ENCODE measurements at places on chromosomes 12 and 14. TPM values are rescaled to one million over a fixed set of nuclear protein-coding genes. Genes with fewer than 3 reads are reported as not detected.

The ZDHHC22 gene
- 0.87 TPM for polyA plus RNA-seq

GRCh38 chr14:39395555-39396254, 36.5 kb downstream of the FBXO33 start:
- DNase-seq, result no peak

DNA sequence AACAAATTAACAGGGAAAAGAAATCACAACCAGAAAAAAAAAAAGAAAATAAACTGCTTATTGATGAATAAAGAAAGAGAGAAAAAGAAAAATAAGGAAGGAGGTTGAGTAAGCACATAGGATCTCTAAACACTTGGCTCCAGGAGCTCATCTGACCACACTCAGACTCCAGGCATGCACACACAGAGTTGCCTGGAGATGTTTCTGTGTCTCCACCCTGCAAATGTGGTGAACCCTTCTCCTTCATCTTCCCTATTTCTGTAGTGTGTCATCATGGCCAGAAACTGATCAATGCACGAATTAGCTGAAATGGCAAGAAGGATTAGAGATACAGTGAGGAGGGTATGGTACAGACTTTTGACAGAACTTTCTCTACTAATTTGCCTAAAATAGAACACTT, 20.2 kb downstream of the OR4N2 start:
- no peak for DNase-seq

DNA sequence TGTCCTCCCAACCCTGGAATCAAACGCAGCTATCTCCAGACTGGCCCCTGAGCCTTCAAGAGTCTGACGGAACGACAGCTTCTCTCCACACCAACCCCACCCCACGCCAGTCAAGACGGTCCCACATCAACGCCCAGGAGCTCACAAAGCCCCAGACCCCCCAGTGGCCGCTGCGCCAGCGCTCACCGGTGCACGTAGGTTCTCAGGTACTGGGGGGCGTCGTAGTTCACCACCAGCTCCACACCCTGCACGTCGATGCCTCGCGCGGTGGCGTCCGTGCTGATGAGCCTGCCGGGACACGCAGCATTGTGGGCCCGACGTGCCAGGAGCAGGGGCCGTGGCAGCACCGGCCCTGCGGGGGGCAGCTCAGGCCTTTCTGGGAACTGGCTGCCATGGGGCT, 4.2 kb downstream of the DDX51 start:
- DNase-seq, result no peak

DNA sequence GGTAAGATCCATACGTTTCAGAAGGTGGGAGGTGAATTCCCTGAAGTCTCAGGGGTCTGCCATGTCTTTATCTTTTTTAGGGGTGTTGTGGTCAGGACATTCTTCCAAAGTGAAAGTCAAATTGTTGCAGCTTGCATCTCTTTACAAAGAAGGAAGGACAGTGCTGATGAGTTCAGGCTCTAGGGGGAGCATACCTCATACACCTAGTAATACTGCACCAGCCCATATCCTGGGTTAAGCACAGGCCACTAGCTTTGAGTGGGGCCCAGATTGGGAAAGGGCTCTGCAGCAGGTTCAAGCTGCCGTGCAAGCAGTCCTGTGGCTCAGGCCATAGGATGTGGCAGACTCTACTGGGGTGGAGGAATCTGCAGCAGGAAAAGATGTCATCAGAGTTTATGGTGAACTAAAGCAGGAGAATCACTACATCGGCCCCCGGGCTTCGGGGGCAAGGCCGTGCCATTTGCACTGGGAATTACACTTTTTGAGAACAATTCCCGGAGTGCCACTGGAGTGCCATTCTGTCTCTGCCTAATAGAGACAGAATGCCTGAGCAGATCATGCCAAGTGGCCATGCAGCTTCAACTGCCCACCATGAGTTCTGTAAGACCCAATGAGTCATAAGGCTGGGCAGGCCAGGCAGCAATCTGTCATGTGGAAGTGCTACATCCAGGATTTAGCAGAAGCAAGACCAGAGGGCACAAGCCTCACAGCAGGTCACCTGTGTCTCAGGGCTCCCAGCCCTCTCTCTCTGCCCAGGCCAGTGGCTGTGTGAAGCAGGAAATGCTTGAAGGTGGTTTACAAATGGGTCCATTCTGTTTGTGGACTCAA, 32.3 kb downstream of the DIO3 start:
- no peak for DNase-seq

Measured in forelimb muscle (tissue), 1 donor.